ENCODE measurements at places on chromosomes 11 and 22.

GRCh38 chr11:122616718-122617117 lies 38.8 kb upstream of the UBASH3B start:
- DNase-seq: no peak

GRCh38 chr22:24423519-24424000 lies 3.8 kb upstream of the ADORA2A start:
- peak; percentile 63 for DNase-seq

GRCh38 chr11:110235966-110236365 lies 60.4 kb downstream of the RDX start:
- no peak for DNase-seq

GRCh38 chr11:64870176-64870892 lies 8.1 kb downstream of the EHD1 start:
- DNase-seq: no peak

- no peak for DNase-seq
Observed at GRCh38 chr11:83310718-83311117, 24.6 kb upstream of the CCDC90B start.

DNA sequence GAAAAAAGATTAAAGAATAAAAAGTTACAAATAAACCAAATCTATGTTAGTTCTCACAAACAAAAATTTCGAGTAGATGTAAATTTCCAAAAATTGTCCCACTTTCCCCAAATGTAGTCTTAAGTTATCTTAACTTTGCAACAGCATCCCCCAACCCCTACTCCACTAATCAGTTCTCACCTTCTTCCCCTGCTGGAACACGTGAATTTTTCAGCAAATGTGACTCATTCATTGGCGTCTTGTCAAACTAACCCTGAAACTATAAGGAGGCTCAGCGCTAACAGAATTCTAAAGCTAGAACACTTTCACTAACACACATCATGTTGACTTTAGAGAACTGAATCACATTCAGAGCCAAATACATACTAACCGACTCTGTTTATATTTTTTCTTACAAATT lies 46.1 kb downstream of the PHF21A start:
- DNase-seq: no peak

GRCh38 chr11:111403051-111403726 lies 24.1 kb upstream of the POU2AF1 start:
- DNase-seq: peak; percentile 93

DNA sequence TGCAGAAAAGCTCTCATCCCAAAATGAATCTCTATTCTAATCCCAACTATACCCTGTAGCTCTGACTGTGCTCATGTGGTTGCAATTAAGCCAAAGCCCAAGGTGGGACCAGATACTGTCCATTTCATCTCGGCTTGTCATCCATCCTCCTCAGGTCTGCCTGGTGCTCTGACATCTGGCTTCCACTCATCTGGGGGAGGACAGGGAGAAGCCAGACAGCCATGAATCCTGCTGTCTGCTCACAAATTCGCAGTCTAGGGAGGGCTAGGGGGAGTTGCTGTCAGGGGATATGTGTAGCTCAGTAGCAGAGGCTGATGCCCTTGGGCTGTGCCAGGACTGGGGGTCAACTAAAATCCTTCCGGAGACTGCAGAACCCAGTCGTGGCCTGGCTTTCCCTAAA lies 167.1 kb downstream of the ETS1 start:
- DNase-seq: no peak

- DNase-seq: no peak
Observed at GRCh38 chr11:35288817-35289541, 130.4 kb downstream of the SLC1A2 start.

- peak; percentile 66 for DNase-seq
Observed at GRCh38 chr22:23315341-23315917, 135.1 kb downstream of the BCR start.

GRCh38 chr11:1168721-1169161 lies 11.0 kb downstream of the MUC5AC start:
- DNase-seq: no peak

- no peak for DNase-seq
Observed at GRCh38 chr11:63652671-63653070, 18.5 kb downstream of the ATL3 start.

DNA sequence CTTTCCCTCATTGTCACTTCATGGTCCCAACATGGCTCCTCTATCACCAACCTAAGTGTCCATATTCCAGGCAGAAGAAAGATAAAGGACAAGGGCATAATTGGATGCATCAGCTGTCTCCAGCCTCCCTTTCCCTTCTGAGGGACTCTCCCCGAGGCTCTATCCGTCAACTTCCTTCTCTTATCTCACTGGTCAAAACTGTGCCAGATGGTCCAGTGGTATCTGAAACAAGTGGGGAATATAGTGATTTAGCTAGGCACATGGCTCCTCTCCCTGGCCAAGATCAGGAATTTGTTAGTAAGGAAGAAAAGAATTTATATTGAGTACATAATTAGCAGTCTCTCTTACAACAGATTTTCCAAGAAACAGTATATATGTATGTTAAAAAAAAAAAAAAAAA lies 12.6 kb upstream of the SPON1 start:
- peak; percentile 79 for DNase-seq

DNA sequence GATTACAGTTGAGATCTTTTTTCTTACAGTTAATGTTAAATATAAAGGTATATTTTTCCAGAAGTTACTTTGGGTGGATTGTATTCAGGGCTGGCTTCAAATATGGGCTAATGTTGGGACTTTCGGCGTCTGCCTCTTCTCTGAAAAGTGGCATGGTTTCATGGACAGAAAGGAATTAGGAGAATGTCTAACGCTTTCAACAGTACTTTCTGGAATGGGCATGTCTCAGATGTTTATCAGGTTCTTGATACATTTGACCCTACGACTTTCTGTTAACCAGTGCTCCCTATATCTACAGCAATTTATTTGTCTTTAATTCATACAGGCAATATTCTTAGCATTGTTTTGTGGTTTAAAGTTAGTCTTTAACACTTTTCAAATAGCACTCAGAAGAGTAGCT lies 33.7 kb downstream of the ZC3H12C start:
- no peak for DNase-seq

DNA sequence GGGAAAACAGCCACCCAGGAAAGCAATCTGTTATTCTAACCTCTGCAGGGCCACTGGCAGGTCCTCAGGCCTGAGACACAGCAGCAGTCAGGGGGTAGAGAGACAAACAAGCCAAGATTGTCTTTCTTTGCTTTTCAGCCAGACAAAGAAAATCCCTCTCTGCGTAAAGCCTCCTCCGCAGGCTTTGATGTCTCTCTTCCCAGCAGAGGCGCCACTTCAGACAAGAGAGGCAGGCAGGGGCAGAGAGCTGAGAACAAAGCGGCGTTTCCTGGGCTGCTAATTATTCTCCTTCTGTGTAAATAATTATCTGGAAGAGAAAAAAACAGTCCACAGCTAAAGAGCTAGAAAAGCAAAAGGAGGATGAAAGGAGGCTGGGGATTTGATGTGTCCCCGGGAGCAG lies 102.7 kb upstream of the SEZ6L start:
- DNase-seq: peak; percentile 98

DNA sequence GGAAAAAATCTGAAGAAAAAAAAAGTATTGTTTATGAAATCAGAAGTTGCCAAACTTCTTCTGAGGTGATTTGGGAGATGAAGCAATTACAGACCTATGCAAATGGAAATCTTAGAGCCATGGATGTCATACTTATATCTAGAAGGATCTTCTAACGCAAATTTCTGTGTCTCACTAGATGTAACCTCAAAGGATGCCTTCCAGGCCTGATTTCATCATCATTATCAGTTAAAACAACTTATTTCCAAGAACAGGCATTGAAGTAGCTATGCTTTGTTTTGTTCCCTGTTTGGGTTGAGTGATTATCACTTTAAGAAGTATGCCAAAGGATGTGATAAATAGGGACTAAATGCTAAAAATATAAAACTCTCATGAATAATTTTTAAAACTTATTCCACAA lies 43.9 kb upstream of the ANGPTL5 start:
- DNase-seq: no peak

DNA sequence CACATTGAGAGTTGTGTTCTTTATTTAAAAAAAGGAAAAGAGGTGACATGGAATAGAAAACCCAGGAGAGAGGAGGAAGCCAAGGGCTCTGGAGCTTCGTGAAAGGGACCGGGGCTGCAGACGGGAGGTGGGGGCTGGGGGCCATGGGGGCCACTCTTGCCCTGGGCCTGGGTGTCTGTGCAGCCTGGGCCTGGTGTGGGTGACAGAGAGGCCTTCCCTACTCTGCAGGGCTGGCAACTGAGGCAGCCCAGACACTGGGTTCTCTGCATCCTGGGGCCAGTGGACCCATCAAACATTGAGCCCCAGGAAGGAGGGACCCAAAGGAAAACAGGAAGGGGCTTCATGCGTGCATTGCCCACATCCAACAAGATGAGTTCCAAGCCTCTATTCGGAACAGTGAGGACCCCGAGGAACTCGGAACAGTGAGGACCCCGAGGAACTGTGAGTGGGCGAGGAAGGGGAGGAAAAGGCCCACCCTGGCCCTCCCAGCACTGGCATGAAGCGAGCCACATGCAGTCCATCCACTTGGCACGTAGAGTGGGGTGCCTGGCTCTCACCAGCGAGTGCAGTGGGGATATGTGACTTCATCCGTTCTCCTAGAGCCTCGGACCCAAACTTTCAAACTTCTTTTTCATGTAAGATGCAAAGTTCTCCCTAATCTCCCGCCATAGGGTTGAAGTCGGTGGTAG lies 1121.6 kb downstream of the BRD1 start:
- DNase-seq: no peak
